ENCODE measurements at places on chromosomes 7 and 10.

GRCh38 chr10:96600337-96600736 lies 13.5 kb upstream of the TM9SF3 start:
- DNase-seq: no peak

- DNase-seq: no peak
These were observed 337.9 kb downstream of the PTPRN2 start for GRCh38 chr7:158249692-158250091.

DNA sequence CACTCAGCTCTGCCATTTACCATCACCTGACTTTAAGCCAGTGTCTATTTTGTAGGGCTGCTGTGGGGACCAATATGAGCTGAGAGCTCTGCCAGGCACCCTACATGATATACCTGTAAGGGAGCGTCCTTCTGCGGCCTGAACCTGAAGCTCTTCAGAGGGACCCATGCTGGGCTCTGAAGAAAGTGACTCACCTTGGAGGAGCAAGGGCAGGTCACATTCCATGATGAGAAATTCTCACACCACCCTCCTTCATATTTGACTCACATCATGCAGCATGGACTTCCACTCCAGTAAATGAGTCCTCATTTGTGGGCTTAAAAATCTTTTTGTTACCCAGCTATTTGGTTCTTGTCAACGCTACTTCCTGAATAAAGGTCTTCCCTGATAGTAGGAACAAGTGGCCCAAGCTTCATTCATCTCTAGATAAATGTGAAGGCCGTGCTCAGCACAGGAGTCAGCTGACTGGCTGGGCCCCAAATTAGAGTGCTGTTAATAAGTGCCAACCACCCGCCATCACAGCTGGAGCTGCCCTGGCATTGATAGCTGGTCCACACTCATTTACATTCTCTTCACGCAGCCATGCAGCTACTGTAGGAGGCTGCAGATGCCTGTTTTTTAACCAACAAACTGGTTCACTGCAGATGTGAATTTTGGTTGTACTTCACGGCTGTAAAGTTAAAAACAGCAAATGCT lies 78.4 kb downstream of the RNF216 start:
- no peak for DNase-seq

DNA sequence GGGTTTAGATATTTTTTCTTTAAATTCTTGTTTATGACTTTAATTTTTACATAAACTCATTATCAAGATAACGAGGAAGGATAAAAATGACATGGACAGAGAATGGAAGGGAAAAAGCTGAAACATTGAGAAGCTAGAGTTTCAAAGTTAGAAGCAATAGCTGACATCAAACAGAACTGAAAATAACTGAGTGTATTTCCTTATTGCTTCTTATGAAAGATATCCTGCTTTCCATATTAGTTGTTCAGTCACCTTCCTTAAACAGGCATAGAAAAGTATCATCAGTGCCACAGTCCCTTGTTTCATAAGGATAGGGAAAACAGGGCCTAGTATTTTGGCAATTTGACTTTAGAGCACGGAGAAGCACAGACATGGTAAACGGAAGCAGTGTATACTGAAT lies 460.5 kb upstream of the GHITM start:
- no peak for DNase-seq

- DNase-seq: no peak
These were observed 37.7 kb upstream of the KCNMA1 start for GRCh38 chr10:77675347-77675746.

GRCh38 chr10:86372119-86372783 lies 5.7 kb upstream of the GRID1 start:
- DNase-seq: no peak

GRCh38 chr7:155741805-155742204 lies 70.5 kb downstream of the SHH start:
- DNase-seq: no peak

DNA sequence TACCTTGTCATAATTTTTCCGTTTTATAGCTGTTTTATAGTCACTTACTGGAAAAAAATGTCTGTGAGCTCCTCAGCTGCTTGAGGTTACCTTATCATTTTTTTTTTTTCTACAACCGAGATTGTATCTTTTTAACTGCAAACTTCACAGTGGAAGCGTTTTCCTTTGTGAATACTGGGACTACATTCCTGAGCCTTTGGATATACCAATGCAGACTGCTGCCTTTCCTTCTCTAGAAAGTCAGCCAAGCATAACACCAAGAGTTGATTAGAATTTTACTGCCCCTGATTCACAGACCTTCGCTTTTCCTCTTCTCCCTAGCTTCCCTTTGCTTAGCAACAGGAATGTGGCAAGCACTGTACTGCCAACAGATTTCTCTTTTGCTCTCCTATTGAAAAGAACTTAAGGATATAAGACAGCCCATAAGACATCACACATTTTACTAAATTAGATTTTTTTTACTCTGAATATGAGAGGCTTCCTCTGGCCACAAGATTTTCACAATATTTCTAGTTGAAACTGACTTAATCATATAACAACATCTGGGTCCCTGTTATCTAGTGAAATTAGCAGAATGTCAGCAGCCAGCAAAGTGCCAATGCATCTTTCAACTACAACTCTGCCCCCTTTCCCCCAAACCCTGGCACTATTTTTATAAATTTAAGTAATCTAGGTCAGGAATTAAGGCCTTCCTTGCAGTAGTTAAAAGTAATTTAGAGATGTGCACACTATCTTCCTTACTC lies 170.6 kb downstream of the PRKG1 start:
- DNase-seq: no peak
